Osteoblast (primary cell): ENCODE measurements at places on chromosomes 16 and 17. TPM values are rescaled to one million over a fixed set of nuclear protein-coding genes. Genes with fewer than 3 reads are reported as not detected.

The CTRB2 gene
- total RNA-seq = not detected in 2 replicates

The HASPIN gene
- 1.4 and 1.5 TPM in 2 replicates for total RNA-seq

The DNAAF8 gene
- total RNA-seq = 1.1 and 2.7 TPM in 2 replicates

The CES3 gene
- total RNA-seq = 0.29 TPM in 1 of 2 replicates, not detected in the other
